Regular cardiac myocyte (primary cell): ENCODE measurements at places on chromosomes 1 and 21. TPM values are rescaled to one million over a fixed set of nuclear protein-coding genes. Genes with fewer than 3 reads are reported as not detected.

The PSMB2 gene
- total RNA-seq = 11.0 and 39.1 TPM in 2 replicates

The COL24A1 gene
- 0.19 and 0.56 TPM in 2 replicates for total RNA-seq

The PPIE gene
- total RNA-seq = 32.7 and 46.4 TPM in 2 replicates

The ACBD3 gene
- 95.6 and 109 TPM in 2 replicates for total RNA-seq

The LRRC71 gene
- total RNA-seq = under 0.01 and 0.56 TPM in 2 replicates
